ENCODE measurements at places on chromosomes 2 and 18.

GRCh38 chr2:141467331-141467730 is 663.5 kb downstream of the LRP1B start:
- DNase-seq, result no peak

GRCh38 chr2:135473567-135473966 is 57.5 kb downstream of the ZRANB3 start:
- no peak for DNase-seq

- no peak for DNase-seq
Observed at GRCh38 chr2:176084611-176085119, 903 bp upstream of the EVX2 start.

- no peak for DNase-seq
Observed at GRCh38 chr2:195543902-195544894, 112.8 kb upstream of the SLC39A10 start.

DNA sequence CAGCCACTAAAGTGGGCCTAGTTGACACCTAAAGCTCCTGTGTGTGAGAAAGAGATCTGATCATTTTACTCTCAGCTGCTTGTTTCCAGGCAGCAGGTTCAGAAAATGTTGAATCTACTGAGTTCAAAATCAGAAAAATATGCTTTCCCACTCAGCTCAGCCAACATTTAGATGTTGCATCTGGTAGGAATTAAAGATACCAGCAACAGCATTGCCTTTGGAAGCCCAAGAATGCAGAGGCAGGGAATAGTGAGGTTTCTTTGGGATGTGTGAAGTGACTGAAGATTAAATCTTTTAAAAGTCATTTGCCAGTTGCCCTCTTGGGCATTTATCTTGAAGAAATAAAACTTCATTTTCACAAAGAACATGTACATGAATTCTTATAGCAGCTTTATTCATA is 33.9 kb upstream of the DOCK10 start:
- no peak for DNase-seq

GRCh38 chr2:177264209-177264692 is 276 bp downstream of the NFE2L2 start:
- DNase-seq, result peak; percentile 49

- no peak for DNase-seq
Observed at GRCh38 chr2:28694364-28694763, 57.3 kb upstream of the PPP1CB start.

- DNase-seq, result no peak
Observed at GRCh38 chr2:24439280-24439970, 51.6 kb upstream of the NCOA1 start.

- no peak for DNase-seq
Observed at GRCh38 chr2:105592288-105592687, 152.4 kb upstream of the NCK2 start.
